Activated naive CD4-positive, alpha-beta T cell treated with anti-CD3 and anti-CD28 coated beads, Interleukin-2, amount 50 U/mL, for 72 hours (primary cell): ENCODE measurements at places on chromosomes 6 and 20. TPM values are rescaled to one million over a fixed set of nuclear protein-coding genes. Genes with fewer than 3 reads are reported as not detected.

Gene BTBD9
- 18.8 TPM for total RNA-seq

Gene DDX27
- 51.9 TPM for total RNA-seq

Gene ARG1
- not detected for total RNA-seq

Gene MMP24
- total RNA-seq: not detected

GRCh38 chr6:46130666-46131065 lies 877 bp downstream of the ENPP4 start:
- no peak for DNase-seq

GRCh38 chr6:131488780-131489179 lies 84.2 kb upstream of the ARG1 start:
- DNase-seq: no peak

GRCh38 chr6:79201983-79202382 lies 32.5 kb downstream of the HMGN3 start:
- no peak for DNase-seq

GRCh38 chr20:63402860-63403220 lies 41.7 kb upstream of the CHRNA4 start:
- DNase-seq: no peak

DNA sequence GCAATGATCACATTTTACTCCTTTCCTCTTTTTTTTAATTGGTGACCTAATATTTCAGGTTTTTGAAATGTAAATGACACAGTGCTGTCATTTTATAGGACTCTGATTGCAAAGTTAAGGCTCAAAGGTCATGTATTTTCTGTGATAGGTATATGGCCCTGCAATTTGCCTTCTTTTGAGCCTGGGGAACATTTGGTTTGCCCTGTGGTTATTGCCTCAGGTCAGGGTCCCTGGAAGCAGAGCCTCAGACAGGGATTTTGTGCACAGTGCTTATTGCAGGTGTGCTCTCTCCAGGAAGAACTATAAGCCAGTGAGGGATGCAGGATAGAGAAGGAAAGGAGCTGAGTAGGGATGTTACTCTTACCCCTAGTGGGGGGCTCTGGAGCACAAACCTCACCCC lies 229.3 kb upstream of the ECI2 start:
- no peak for DNase-seq

- no peak for DNase-seq
These were observed 94.4 kb downstream of the PLCB4 start for GRCh38 chr20:9163251-9163650.

DNA sequence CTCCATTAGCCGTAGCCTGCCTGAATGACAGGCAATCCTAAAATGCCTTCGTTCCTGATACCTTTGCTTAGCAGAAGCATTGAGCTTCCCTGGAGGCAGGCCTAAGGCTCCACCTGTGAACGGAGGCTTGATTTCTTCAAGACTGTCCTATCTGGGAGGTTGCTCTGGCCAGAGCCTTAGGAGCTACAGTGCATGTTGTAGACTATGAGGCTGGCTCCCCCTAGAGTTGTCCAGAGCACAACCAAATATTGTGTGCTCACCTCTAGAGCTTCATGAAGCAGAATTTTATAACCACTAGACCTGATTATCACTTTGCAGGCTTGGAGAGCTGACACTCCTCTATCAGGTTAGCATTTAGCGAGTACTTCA lies 217.8 kb downstream of the MAFB start:
- no peak for DNase-seq

DNA sequence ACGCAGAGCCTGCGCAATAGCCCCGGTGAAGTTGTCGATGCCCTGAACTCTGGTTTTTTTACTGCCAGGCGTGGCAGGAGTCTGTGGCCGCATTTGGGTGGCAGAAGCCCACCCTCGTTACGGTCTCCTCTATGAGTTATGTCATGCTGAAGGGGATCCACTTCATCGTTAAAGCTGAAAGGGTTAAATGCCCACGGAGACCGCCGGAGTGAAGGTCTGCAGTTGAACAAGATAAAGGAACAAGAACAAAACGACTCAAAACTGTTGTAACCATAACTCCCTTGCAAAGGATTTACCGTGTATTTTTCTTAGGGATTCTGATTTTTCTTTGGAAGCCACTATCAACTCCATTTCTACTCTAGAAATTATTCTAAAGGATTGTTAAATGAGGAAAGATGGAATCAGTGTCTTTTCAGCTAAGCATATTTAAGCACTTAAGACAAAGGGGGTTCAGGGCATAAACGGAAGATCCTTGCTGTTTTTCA lies 501 bp upstream of the ELOVL5 start:
- DNase-seq: no peak

DNA sequence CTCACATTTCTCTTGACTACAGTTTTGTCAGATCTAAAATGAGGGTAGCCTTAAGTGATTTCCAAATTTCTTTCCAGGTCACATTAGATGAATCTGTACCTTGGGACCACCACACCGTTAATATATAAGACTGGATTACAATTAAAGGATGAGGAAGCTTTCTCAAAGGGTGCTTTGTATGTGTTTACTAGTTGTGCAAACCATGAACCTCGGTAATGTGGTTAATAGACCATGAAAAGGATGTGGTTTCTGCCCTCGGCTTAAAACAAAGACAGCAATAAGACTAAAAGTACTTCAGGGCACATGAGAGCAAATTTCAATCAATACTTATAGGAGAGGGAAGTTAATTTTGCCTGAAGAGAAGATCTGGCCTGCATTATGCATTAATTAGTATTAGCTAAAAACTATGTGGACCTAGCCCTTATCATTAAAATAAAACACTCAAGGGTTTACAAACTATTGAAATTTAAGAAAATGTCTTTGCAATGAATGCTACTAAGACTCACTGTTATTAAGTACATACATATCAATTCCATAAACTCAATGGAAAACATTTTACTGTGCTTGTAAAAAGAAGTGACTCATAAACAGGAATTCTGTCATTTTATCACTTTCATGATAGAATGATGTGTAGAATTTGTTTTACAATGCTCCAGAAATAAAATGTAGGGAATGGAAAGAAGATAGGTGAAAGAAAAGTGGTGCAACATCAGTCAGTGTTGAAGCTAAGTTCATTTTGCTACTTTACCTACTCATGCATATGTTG lies 936 bp upstream of the TMX4 start:
- no peak for DNase-seq

GRCh38 chr20:58971429-58971828 lies 9.6 kb upstream of the NELFCD start:
- DNase-seq: no peak

- DNase-seq: no peak
These were observed 1299.3 kb upstream of the GJE1 start for GRCh38 chr6:140833408-140833807.

- no peak for DNase-seq
These were observed 153.5 kb upstream of the SCGN start for GRCh38 chr6:25498505-25498904.

DNA sequence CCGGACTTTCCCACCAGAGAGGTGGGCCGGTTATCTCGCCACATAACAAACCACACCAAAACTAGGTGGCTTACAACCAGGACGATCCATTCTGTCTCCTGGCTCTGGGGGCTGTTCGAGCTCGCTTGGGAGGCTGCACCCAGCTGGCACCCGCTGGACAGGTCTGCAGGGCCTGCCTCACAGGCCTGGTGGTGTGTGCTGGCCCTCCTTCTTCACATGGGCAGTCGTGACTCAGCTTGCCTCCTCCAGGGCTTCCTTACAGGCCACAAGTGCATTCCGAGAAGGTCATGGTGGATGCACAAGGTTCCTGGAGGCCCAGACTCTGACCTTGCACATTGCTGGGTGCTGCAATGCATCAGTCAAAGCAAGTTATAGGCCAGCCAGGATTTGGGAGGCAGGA lies 34.2 kb downstream of the FOXF2 start:
- no peak for DNase-seq

GRCh38 chr6:49490633-49491032 lies 9.1 kb upstream of the GLYATL3 start:
- DNase-seq: no peak
